ENCODE measurements at places on chromosomes 2 and 18. TPM values are rescaled to one million over a fixed set of nuclear protein-coding genes. Genes with fewer than 3 reads are reported as not detected.

DNA sequence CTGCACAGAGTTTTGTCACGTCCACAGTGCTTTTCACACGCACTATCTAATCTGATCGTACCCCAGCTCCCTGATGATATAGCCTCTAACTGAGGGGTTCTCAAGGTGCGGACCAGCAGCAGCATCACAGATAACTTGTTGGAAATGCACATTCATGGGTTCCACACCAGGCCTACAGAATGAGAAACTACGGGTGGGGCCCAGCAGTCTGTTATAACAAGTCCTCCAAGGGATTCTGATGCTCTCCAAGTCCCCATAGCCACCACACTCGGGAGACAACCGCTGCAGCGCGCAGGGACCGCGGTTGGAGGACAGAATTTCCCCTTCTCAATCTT lies 745 bp upstream of the BZW1 start:
- H3K27ac ChIP-seq, result peak overlapping the region; percentile 99
- H3K4me1 ChIP-seq, result peaks cover 24% of the 10 kb centered on the region
- H3K27me3 ChIP-seq, result no peaks in the 10 kb centered on the region
- H3K36me3 ChIP-seq, result peaks cover 19% of the 10 kb centered on the region
- no peak for DNase-seq

DNA sequence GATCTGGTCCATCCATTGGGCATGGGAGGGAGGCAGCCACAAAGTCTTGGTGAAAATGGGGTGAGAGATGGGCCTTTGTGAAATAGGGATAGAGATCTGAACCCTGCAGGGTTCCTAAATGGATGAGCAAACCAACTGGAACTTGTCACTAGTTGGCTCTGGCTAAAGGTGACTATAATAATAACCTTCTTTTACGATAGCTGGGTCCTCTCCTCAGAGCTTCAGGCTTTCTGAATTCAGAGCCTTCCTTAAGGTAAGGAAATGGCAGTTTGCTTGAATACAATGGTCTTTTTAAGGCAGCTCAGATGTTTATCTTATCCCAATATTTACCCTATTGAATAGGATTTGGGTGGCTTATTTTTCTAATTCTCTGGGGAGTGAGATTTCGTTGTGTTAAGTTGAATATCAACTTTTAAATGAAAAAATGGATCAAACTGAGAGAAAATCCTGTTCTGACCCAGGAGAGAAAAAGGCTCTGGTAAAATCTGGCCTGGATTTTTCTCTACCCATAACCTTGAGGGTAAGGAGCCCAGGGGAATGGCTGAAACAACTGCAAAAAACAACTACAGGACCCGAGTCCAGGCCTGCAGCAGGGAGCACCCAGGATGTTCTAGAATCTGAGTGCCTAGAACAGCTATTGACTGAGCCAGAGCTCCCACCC lies 61.1 kb upstream of the CXCR4 start:
- H3K36me3 ChIP-seq, result no peaks in the 10 kb centered on the region
- no peak overlapping the region for H3K4me3 ChIP-seq
- no peak for DNase-seq

The LYPD6B gene
- 0.37 TPM for total RNA-seq

The CYS1 gene
- not detected for total RNA-seq

- no peak overlapping the region for H3K27ac ChIP-seq
- no peaks in the 10 kb centered on the region for H3K27me3 ChIP-seq
- no peaks in the 10 kb centered on the region for H3K36me3 ChIP-seq
- no peak overlapping the region for H3K4me3 ChIP-seq
- DNase-seq, result no peak
Observed at GRCh38 chr2:65767946-65768345, 335.5 kb upstream of the SPRED2 start.

- H3K27ac ChIP-seq, result peak overlapping the region; percentile 71
- H3K27me3 ChIP-seq, result no peaks in the 10 kb centered on the region
- peaks cover 62% of the 10 kb centered on the region for H3K4me1 ChIP-seq
- peak overlapping the region; percentile 1 for H3K4me3 ChIP-seq
- H3K36me3 ChIP-seq, result no peaks in the 10 kb centered on the region
Observed at GRCh38 chr2:30332791-30333453, 101.6 kb downstream of the LBH start.

- H3K27ac ChIP-seq, result no peak overlapping the region
- no peaks in the 10 kb centered on the region for H3K27me3 ChIP-seq
- no peaks in the 10 kb centered on the region for H3K36me3 ChIP-seq
- no peak overlapping the region for H3K4me3 ChIP-seq
Observed at GRCh38 chr2:134189009-134189720, 64.7 kb upstream of the MGAT5 start.

GRCh38 chr2:136305517-136306192 lies 187.7 kb upstream of the CXCR4 start:
- no peak for DNase-seq
- no peak overlapping the region for H3K4me3 ChIP-seq
- peaks cover 6% of the 10 kb centered on the region for H3K4me1 ChIP-seq

- H3K4me1 ChIP-seq, result no peaks in the 10 kb centered on the region
- no peak overlapping the region for H3K27ac ChIP-seq
- no peaks in the 10 kb centered on the region for H3K36me3 ChIP-seq
- H3K27me3 ChIP-seq, result no peaks in the 10 kb centered on the region
- DNase-seq, result no peak
- no peak overlapping the region for H3K4me3 ChIP-seq
Observed at GRCh38 chr2:80329491-80329890, 24.9 kb upstream of the LRRTM1 start.

GRCh38 chr2:177348733-177349693 lies 43.6 kb upstream of the AGPS start:
- no peak overlapping the region for H3K4me3 ChIP-seq
- no peak overlapping the region for H3K27ac ChIP-seq
- H3K27me3 ChIP-seq, result no peaks in the 10 kb centered on the region

Data from naive thymus-derived CD4-positive, alpha-beta T cell (primary cell).